T-helper 9 cell (primary cell): ENCODE measurements at places on chromosomes 12 and 14.
A peak's percentile ranks its signal among the peaks of the same experiment; 100 is the strongest.

GRCh38 chr14:88168498-88169165, 154.4 kb downstream of the KCNK10 start:
- peak; percentile 39 for DNase-seq

DNA sequence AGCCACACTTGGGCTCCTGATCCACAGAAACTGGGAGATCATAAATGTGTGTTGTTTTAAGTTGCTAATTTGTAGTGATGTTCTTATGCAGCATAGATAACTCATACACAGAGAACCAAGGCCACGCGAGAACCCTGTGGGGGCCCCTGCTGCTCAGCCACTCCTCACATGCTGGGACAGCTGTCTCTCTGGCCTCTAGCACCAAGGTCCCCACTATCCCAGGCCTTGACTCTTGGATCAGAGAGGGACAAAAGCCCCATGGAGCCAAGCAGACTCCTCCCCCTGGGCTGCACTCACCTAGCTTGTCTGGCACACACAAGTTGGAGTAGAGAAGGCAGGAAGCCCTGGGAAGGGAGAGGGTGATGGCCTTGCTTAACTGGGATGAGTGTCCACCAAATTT, 11.3 kb downstream of the PLD4 start:
- no peak for DNase-seq

- DNase-seq: no peak
Measured at GRCh38 chr12:1947081-1947480, 28.6 kb upstream of the CACNA2D4 start.

DNA sequence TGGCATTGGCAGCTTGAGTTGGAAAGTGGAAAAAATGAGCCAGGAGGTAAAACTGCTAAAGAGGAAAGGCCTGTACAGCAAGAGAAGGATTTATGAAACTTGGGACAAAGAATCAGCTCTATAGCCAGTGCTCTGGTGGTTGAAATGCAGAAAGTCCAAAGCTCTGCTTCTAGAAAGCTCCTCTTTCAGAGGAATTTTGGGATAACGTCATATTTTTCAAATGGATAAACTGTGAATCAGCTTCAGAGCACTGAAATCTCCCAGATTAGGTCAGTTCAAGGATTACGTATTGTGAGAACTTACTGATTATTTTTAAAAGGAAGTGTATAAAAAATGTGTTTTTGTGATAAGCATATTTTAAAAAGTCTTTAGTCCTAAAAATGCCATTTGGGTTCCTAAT, 203.1 kb upstream of the CNOT2 start:
- no peak for DNase-seq

- no peak for DNase-seq
Measured at GRCh38 chr14:66752109-66752508, 244.2 kb downstream of the GPHN start.

DNA sequence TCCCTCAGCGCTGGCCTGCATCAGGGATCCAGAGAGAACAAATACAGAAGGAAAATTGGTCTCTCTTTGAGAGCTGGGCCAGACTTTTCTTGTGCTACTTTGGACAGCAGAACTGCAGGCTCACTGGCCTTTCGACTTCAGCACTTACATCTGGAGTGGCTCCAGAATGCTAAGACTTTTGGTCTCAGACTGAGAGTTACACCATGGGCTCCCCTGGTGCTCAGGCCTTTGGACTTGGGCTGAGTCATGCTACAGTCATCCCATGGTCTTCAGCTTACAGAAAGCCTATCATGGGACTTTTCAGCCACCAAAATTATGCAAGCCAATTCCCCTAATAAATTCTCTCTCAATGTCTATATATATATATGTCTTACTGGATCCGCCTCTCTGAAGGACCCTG, 9.0 kb upstream of the CD163 start:
- no peak for DNase-seq

- no peak for DNase-seq
Measured at GRCh38 chr12:99370421-99371138, 277.0 kb upstream of the GARIN6 start.

- no peak for DNase-seq
Measured at GRCh38 chr12:18429366-18429765, 168.0 kb downstream of the PIK3C2G start.

- DNase-seq: no peak
Measured at GRCh38 chr12:44053549-44054127, 217.8 kb downstream of the TMEM117 start.

GRCh38 chr14:24885410-24885913, 164.5 kb downstream of the STXBP6 start:
- no peak for DNase-seq

GRCh38 chr14:28831126-28831525, 64.5 kb downstream of the FOXG1 start:
- no peak for DNase-seq

DNA sequence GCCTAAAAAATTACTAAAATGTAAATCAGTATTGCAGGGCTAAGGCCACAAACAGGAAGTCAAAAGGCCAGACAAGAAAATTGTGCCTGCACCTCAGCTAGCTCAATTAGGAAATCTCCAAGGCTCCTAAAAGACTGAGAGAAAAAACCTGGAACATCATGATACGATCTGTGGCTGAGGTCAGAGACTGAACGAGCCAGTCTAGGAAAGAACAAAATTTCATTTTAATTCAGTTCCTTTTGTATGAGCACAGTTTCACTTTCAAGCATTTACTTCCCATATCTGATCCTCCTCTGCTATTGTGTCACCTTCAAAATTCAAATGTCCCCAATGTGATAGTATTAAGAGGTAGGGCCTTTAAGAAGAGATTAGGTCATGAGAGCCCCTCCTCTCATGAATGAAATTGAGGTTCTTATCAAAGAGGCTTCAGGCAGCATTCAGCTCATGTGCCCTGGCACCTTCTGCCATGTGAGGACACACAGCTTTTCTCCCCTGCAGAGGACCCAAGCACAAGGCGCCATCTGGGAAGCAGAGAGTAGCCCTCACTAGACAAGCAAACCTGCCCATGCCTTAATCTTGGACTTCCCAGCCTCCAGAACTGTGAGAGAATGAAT, 14.8 kb downstream of the PRKAB1 start:
- no peak for DNase-seq

- no peak for DNase-seq
Measured at GRCh38 chr14:97218691-97219430, 421.7 kb downstream of the VRK1 start.

GRCh38 chr12:28954333-28954732, 194.7 kb upstream of the FAR2 start:
- no peak for DNase-seq

GRCh38 chr12:45720069-45720468, 9.4 kb upstream of the ARID2 start:
- DNase-seq: no peak

DNA sequence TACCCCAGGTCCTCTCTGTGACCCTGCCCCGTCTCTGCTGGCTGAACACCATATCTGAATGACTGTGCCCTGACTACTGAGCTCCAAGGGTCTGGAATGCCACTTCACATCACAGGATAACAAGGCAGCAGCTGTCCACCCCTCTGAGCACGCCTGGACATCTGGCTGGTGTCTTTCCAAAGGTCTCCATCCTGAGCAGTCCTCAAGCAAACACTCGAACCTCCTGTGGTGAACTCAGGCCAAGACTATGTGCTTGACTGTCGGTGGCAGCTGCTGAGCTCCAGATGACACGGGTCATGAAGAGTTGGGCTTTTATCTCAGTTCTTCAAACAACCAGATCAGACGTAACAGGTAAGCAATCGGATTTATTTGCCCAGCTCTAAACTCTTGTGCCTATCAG, 117.2 kb upstream of the BCL2L14 start:
- no peak for DNase-seq

GRCh38 chr12:46627686-46628085, 198.1 kb downstream of the SLC38A4 start:
- DNase-seq: no peak

DNA sequence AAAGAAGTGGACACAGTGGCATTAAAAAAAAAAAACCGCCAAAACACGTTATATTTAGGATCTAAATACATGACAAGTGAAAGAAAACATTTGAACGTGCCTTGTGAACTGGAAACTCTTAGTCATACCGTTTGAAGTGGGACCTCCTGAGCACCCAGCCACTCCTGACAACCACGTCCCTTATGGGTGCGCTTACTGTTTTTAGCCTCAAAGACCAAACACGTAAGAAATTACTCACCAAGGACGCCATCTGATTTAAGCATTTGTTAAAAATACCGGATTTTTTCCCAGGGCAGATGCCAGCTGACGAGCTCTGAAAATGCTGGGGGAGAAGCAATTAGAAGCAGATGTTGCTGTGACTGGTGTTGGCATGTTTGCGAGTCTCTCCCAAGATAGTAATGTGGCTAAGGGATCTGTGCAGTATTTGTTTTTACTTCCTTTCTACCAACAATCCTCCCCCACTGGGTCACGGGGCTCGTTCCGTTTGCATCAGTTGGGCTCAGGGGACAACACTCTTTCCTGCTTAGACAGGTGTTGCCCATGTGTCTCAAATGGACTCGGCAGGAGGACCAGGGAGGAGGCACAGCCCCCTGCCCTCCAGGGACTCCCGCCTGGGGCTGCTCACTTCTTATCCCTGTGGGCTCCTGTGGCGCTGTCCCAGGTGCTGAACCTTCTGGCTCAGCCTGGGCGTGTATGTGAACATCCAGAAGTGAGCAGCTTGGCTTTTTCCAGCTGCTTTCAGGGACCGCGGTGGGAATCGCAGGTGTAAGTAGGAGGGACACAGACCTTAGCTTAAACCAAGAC, 101.0 kb downstream of the BEGAIN start:
- DNase-seq: peak; percentile 52

DNA sequence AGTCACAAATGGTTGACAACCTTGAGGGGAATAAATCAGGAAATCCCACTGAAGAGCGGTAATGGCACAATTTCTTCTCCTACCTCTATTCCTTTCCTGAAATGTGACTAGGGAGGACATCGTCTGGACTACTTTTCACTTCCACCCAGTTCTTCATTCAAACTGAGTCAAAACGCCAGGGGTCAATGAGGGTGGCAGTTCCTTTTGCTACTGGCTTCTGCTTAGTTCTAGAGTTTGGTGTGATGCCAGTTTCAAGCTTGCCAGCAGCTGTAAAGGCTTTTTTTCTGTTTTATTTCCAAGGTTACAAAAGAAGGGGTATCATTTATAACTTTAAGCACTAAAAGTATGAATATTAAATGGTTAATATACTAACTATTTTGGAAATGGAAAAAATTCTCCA, 286.5 kb downstream of the SOX5 start:
- DNase-seq: no peak

DNA sequence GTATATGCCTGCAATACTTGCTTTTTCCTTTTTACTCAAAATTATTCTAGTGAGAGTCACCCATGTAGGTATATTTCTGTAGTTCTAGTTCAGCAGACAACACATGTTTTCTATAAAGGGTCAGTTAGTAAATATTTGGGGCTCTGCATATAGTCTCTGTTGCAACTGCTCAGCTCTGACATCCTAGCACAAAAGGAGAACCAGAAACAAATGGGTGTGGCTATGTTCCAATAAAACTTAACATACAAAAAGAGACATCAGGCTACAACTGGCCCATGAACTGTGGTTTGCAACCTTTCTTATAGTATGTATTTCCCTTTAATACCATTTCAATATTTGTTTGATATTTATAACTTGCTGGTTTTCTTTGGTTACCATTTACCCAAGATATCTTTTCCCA, 11.9 kb downstream of the NT5DC3 start:
- DNase-seq: no peak

- no peak for DNase-seq
Measured at GRCh38 chr12:113803759-113804140, 162.4 kb downstream of the RBM19 start.

GRCh38 chr12:100789146-100789545, 5.4 kb upstream of the ANO4 start:
- no peak for DNase-seq

- DNase-seq: no peak
Measured at GRCh38 chr12:31631809-31632208, 27.7 kb upstream of the ETFBKMT start.

GRCh38 chr14:52103416-52103815, 34.6 kb upstream of the NID2 start:
- no peak for DNase-seq

DNA sequence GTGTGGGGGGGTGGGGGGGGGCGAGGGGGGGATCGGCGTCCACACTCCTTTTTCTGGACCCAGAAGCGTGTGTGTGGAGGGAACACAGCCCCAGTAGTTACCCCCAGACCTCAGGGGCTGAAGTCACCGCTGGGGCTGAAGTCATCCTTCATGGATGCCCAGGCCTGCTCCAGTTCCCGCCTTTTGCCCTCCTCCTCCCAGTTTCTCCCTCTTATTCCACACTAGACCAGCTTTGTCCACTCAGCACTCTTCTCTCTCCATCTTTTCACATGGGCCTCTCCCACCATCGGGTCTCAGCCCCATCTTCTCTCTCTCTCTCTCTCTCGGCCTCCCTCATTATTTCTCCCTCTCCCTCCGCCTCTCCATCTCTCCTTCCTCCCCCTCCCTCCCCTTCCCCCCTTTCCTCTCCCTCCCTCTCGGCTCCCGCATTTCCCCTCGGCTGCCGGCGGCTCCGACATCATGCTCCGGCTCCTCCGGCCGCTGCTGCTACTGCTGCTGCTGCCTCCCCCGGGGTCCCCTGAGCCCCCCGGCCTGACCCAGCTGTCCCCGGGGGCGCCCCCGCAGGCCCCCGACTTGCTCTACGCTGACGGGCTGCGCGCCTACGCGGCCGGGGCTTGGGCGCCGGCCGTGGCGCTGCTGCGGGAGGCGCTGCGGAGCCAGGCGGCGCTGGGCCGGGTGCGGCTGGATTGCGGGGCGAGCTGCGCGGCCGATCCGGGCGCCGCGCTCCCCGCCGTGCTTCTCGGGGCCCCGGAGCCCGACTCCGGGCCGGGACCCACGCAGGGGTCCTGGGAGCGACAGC, at the start of gene P3H3:
P3H3 (plus strand) TSS at position 426 of the 799 bp plus-strand sequence; CDS start at position 460, 34 bp downstream.
- DNase-seq: peak; percentile 26

- DNase-seq: no peak
Measured at GRCh38 chr12:90112666-90113065, 404.0 kb upstream of the ATP2B1 start.

DNA sequence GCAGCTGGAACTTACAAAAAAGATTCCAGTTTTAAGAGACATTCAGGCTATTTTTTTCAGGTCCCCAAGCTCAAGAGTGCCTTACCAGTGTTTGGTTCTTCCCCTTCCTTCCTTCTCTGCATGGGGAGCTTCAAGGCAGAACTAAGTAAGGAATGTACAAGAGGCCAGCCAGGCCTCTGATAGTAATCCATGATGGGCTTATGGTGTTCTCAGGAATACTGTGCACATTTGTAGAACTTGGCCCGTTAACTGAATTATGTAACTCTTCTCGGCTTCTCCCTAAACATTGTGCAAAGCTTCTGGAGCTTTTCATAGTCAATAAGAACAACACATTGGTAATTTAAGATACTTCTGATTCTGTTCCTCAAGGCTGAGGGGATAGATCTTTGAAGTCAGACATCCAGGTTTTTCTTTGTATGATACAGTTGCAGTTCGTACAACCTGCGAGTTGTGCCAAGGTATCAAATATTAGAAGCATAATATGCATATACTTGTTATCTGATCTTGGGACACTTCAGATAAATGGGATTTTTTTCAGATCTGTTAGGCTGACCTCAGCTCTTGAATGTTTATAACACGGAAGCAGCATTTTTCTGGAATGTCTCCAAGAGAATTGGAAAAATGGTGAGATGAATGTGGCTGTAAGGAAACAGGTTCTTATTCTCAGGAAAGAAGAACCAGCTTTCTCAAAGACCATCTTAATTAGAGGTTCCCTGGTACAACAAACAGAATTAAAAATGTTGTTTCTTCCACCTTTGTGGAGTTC, 148.6 kb downstream of the ANO4 start:
- no peak for DNase-seq
